AG08396 (cell line): ENCODE measurements at places on chromosomes 7 and 10.

GRCh38 chr10:119030421-119031250 lies 1.1 kb downstream of the NANOS1 start:
- peak; percentile 49 for DNase-seq

- DNase-seq: no peak
These were observed 151.1 kb downstream of the GFRA1 start for GRCh38 chr10:116121640-116122525.

DNA sequence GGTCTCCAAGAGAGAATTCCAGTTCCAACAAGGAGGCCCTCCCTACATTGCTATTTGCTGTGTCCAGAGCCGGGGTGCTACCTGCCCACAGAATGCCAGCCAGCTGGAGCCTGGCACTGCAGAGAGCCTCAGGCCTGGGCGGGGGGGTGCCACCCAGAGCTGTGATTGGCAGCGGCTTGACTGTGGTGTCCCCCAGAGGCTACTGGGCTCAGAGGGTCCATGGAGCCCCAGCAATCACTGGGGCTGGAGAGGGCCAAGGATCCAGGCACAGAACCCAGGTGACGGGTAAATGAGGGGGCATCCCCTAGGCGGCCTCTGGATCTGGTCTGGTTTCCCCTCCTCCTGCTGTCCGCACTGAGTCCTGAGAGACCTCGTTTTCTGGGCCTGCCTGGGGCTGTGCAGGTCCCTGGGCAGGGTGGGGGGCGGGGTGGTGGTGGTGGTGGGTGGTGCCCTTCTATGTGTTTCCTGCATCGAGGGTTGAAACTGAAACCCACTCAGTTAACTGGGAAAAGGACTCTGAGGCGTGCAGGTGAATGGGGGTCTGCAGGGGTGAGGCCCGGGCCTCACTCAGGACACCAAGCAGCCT lies 12.6 kb downstream of the DPYSL4 start:
- no peak for DNase-seq

- no peak for DNase-seq
These were observed 519 bp upstream of the RPP38 start for GRCh38 chr10:15096661-15097010.

GRCh38 chr7:92696584-92696983 lies 106.4 kb upstream of the FAM133B start:
- DNase-seq: no peak

DNA sequence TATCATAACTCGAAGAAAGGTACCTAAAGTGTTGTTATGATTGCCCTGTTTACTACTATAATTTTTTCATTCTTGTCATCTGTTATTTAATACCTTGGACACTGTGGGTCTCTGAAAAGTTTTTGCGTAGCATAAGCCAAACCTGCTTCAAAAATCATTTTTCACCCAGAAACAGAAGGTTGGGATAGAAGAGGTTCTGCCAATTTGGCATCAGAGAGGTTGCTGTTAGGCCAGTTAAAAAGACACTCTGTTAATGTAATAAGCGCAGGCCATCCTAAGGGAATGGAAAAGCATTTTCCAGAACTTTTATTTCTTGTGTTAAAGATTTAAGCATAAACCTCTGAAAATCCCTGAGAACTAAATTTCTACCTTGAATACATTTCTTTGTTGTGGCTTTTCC lies 212.2 kb downstream of the BMPER start:
- no peak for DNase-seq

DNA sequence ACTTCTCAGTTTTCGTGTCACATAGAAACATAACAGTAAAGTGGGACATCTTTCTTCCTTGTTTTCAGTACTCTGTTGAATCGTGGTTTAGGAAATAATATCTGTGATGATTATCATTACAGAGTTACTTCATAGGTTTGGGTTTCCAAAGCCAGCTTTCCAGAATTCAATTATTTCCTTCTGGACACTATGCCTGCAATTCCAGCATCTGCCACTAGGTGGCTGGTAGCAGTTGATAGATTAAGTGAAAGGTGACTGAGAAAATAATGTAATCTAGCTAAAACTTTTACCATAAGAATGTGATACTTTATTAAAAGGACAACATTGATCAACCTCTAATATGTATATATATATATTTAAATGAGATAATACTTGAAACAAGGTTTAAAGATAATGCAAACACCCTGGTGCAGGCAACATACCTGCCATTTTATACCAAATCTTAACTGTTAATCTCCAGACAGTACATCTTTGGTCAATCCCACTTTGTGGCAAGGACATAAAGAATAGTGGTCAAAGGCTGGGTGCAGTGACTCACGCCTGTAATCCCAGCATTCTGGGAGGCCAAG lies 102.6 kb downstream of the SH3PXD2A start:
- DNase-seq: no peak

DNA sequence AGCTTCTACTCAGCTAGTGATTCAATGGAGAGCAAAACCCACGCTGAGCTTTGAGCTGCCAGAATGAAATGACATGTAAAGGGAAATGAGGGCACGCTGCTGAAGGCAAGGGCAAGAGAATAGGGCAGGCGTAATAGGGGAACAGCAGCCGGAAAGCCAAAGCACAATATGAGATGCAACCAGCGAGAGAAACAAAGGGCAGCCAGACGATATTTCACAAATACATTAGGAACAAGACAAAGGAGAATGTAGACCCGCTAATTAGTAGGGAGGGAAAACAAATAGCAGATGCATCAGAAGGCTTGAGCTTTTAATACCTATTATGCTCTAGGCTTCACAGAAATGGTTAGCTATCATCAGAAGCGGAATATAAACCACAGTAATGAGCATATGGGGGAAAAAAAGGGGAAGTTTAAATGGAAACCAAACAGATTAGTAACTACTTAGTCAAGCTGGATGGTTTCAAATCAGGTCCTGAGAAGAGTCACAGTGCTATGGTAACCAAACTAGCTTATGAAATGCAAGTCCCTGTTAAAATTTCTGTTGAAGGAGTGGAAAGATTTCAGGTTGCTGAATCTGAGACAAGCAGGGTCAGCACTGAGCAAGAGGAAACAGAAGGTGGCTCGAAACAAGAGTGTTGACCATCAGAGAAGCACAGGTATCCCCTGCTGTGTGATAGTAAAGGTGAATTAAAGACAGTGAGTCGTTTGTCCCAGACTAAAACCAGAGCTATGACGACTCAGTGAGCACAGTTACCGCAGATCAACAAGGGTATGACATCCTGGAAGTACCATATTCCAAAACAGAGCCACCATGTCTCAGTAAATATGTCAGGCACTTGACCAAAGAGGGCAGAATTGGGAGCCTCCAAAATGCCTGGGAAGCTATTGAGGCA lies 496.9 kb upstream of the CELF2 start:
- no peak for DNase-seq

GRCh38 chr10:87721781-87722180 lies 62.1 kb downstream of the PAPSS2 start:
- DNase-seq: no peak

- no peak for DNase-seq
These were observed 156.9 kb upstream of the GDF10 start for GRCh38 chr10:47143072-47143471.

DNA sequence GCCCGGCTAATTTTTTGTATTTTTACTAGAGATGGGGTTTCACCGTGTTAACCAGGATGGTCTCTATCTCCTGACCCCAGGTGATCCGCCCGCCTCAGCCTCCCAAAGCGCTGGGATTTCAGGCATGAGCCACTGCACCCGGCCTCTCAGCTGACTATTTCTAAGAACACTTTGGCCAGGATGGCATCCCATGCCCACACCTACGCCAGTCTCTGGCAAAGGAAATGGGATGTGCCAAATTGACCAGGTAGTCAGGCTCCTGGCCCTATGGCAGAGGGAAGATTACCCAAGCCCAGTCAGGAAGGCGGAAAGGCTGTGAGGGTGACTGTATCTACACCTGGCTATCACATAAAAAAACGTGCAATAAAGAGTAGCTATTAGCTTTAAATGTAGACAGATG lies 94.1 kb upstream of the DUSP5 start:
- DNase-seq: no peak

GRCh38 chr7:123275036-123275753 lies 75.4 kb upstream of the SLC13A1 start:
- no peak for DNase-seq

DNA sequence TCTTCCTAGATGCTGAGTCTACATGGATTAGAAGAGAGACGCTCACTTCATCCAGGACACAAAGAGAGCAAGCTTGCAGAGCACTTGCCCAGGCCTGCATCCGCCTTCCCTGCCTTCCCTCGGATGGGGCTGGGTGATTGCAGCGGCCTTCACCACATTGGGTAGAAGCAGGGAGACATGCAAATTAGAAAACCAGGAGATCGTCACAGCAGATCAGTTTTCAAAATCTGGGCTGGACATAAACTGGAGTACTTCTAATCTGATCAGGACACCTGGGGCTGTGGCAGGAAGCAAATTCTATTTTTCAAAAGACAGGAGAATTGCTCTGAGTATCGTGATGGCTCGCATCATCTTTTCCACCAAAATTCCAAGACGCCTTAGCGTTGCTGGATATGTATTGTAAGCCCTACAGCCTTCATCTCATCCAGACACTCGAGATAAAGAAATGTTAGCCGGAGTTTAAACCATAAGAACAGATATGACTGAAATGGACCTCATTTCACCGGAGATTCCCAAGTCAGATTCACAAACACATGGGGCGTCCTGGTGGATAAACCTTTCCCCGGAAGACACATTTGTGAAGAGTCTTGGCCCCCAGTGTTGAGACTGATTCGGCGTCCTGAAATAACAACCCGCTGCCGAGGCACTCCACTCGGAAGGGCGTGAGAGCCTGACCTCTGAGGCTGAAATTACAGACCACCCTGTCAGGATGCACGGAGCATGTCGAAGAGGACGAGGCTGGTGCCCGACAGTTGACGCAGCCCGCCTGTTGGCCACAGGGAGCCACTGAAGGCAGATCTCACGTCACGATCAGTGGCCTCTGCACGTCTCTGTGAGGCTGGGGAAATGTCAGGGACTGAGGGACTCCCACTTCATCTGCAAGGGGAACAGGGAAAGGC lies 91.2 kb upstream of the PARD3 start:
- no peak for DNase-seq

DNA sequence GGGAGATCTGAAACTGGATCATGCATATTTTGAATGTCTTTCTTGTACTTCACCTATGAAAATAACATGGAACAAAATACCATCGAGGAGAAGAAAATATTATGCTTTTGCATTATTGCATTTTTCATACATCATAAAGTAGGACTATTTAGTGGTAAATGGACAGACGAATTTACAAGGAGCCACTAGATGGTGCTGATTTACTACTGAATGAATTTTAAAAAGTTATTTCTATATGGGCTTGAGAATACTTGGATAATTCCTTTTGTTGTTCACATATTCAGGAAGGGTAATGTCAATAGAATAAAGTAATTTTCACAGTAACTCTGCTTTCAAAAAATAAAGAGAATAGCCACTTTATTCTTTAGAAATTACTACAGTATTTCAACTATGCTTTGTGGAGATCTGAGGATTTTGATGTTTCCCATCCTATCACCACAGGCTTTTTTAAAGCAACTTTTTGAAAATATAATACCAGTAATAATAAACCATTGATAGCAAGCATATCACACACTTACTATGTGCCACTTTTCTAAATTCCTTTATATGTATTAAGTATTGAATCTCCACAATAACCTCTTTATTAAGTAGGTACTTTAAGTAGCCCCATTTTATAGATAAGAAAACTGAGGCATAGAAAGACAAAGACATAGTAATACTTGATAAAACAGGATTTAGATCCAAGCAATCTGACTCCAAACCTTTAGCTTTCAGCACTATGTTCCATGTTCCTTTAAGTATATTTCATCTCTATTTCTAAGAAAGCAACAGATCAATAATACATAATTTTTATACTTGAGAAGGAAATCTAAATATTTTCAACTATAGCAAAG lies 38.6 kb downstream of the NEBL start:
- DNase-seq: no peak

DNA sequence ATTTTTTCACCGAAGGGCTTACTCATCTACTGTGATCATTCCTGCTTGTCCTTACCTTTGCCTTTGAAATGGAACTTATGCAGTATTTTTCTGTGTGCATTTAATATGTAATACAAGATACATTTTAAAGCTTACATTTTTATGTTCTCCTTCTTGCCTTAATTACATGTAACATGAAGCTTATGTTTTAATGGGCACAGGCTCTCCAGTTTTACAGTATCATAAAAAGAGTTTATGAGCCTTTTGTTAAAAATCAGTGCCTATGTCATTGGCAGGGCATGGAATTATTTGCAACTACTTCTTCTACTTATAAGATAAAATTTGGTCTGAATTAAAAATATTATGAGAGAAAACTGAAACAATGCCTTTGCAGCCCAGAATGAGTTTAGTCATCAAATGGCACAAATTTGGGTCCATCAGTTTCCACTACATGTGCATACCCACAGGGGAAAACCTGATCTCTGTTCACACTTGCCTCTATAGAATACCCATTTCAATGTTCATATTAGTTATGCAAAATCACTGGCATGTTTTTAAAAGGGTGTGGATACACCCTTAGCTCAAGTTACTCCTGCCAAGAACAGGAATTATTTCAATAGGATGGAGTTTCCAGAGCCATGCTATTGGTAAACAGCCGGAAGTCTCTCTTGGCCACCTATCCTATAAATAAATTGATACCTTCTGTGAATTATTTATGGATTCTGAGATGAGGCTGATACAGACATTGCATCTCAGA lies 27.9 kb upstream of the WNT16 start:
- no peak for DNase-seq

DNA sequence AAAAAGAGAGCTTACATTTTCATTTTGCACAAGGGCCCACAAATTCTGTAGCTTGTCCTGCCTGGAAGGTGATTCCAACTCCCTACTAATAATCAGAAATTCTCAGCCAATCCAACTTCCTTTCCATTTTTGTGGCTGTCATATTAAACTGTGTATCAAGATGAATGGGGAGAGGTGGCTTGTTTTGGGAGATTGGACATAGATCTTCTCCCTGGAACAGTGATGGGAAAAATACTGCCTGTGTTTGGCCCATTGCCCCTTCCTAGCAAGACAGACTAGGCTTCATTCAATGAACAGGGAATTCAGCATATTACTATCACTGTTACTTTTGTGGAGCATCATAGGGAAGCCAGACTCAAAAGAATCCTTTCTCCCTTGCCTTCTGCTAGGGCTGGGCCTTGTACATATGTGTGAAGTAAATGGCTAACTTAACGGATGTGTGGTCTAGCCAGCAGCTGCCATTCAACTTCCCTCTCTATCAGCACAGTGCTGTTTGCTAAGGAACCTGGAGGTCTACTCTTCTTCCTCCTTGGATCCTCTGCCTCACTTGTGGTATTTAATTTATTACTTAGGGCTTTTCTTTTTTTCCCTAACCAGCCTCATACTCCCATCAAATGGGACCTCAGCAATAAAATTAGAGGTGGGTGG lies 326.0 kb downstream of the BICC1 start:
- no peak for DNase-seq

- no peak for DNase-seq
These were observed 118.4 kb downstream of the TEX36 start for GRCh38 chr10:125564570-125564969.

GRCh38 chr10:113993489-113993991 lies 50.1 kb upstream of the ADRB1 start:
- no peak for DNase-seq

DNA sequence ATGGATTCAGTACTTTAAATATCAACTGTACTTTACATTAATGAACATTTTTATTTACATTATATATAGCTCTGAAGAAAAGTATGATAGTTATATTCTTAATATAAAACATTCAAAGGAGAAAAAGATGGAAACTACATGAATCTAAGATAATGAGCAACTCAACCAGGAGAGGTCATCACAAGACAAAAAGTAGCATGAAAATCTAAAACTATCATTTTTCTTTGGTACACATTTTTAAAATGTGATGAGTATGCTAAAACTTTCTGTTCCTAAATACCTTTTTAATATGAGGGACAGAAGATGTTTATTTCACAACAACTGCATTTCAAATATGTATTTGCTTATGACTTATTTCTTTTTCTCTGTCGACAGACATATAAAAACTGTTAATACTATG lies 2.4 kb downstream of the CNTNAP2 start:
- DNase-seq: no peak
